IPS-NIHi11 (cell line): ENCODE measurements at places on chromosomes 7 and 10.
A peak's percentile ranks its signal among the peaks of the same experiment; 100 is the strongest.

DNA sequence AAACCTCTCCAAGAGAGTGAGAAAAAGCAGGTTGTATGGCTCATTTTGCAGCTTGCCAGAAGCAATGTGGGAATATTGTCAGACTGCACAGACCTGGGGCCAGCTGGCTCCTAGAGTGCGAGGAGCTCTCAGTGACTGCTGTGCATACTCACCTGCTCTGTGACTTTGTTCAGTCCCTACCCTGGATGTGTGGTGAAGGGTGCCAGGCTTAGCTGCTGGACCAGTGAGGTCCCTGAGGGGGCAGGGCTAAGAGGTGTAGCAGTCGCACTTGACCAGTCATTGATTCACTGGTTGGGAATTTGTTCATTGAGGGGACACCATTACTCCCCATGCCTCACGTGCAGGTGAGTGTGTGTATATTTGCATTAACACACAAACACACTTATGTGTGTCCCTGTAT lies 60.1 kb downstream of the IKZF1 start:
- DNase-seq, result no peak

GRCh38 chr7:26891400-26892350 lies 27.3 kb upstream of the SKAP2 start:
- DNase-seq, result no peak

DNA sequence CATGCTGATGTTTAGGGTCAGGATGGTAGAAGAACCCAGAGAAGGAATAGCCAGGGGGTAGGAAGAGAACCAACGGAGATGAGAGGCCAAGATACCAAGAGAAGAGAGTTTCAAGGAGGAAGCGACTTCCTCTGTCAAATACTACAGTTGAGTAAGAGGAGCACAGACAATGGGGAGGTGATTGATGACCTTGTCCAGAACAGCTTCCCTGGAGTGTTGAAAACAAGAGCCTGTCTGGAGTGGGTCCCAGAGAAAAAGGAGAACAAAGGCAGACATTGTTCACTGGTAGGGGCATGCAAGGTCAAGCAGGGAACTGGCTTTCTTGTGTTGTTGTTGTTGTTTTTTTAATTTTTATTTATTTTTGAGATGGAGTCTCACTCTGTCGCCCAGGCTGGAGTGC lies 9.6 kb upstream of the TRIM56 start:
- no peak for DNase-seq

- no peak for DNase-seq
Observed at GRCh38 chr10:28719789-28720436, 42.6 kb downstream of the BAMBI start.

GRCh38 chr7:108157606-108158335 lies 27.6 kb upstream of the LAMB4 start:
- DNase-seq, result no peak

DNA sequence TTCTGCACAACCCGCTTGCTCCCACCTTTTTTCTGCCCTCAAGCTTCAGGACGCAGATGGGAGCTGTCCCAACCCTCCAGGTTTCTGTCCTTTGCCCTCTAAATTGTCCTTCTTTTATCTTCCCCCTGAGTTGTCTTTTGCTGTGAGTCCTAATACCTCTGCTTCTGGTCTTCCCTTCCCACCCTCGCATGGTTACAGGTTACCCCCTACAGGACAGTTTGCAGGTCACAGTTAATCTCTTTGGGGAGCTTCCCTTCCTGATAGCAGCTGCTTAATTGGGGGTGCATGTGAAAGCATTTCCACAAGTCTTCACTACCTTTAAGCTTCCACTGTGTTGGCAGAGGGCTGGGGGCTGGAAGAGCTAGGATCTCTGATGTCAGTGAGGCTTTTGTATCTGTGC lies 121.5 kb upstream of the CXCL12 start:
- no peak for DNase-seq

- no peak for DNase-seq
Observed at GRCh38 chr7:45324683-45325237, 167.2 kb downstream of the RAMP3 start.

- DNase-seq, result no peak
Observed at GRCh38 chr7:4115442-4115841, 566.7 kb upstream of the FOXK1 start.

GRCh38 chr7:40611095-40611871 lies 476.5 kb downstream of the SUGCT start:
- no peak for DNase-seq

DNA sequence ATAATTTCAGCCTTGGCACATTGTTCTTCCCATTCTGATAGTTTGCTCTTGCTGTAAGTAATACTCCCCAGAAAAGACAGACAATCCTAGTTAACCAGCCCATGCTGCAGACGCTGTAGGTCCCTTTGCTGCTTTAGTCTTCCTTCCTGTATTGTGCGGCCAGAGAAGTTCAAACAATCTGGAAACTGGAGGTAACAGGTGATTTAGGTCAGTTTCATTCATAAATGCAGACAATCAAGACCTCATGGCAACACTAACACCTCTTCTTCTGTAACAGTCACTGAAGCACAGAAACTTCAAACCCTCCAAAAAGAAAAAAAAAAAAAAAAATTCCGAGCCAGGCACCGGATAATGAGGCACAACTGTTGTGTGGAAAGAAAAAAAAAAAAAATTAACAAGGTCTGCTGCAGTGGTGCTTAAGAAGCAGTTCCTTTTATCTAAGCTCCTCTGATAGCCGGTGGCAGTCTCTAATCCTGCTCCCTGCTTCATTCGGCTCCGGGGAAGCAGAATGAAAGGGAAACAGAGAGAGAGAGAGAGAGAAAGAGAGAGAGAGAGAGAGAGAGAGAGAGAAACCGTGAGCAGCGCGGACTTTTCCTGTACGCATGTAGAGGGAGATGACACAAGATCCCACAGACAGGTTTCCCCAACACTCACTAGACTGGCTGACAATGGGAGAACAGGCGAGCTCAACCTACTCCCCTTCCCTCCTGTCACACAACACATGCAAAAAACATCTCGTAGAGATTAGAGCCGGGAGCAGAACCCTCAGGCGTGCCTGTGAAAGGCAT lies at the start of gene SEMA3A:
SEMA3A (minus strand) TSS at position 306 of the 788 bp plus-strand sequence; CDS start at position 103, 203 bp downstream.
- peak; percentile 52 for DNase-seq

- no peak for DNase-seq
Observed at GRCh38 chr10:22617516-22617915, 96.9 kb downstream of the PIP4K2A start.

DNA sequence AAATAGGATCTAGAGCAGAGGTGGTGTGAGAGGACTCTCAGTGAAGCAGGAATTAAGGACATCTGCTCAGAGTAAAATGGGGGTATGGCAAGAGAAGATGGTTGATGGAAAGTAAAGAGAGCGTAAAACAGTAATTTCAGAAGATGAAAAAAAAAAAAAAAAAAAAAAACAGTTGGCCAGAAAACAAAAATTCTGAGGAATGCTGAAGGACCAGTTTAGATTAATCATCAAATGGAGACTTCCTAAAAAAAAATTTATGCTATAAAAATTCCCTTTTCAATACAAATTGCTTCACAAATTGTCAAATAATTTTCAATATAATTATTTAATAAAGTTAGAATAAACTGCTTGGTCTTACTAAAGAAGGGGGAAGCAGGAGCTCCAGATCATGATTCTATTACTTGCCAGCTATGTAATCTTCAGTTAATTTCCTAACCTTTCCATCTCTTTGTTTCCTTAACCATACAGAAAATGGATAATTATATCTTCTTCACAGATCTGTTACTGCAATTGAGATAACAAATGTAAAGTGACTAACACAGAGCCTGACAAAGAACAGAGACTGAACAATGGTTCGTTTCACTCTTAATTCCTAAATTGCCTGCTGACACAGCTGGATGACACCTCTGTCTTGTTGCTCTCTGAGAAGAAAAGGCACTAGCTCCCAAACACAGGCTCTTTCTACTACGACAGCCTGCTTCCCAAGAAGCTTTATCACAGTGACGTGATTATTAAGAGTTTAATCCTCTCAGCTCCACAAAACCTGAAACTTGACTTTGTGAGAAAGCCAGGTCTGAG lies 64.9 kb upstream of the GPR22 start:
- DNase-seq, result peak; percentile 23

DNA sequence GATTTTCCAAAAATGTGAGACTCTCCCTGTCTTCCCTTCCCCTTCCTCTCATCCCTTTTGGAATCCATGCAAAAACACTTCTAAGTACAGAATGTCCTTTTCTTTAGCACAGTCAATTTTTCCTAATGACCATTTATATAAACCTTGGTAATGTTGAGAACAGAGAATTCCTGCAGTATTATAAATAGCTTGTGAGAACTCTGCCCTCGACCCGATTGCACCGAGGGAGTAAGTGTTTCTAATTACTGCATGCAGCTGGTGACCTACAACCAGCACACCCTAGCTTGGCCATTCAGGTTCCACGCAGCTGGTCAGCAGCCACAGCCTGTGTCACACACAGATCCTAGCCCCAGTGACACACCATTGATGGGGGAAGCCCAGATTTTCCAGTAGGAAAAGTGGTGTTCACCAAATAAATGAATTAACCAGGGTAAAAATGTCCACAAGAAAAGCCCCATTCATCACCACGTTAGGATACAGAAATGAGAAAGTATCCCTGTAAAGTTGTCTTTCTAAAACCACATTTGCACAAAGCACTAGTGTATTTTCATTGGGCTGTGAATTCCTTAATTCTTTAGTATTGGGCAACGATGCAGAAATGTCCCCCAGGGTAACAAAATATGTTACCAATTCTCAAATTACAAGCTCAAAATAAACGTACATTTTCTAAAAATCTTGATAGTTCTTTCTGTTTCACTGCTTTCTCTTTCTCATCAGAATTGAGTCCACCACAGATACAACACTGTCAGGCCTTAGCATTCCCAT lies 499.0 kb upstream of the KLF6 start:
- no peak for DNase-seq

DNA sequence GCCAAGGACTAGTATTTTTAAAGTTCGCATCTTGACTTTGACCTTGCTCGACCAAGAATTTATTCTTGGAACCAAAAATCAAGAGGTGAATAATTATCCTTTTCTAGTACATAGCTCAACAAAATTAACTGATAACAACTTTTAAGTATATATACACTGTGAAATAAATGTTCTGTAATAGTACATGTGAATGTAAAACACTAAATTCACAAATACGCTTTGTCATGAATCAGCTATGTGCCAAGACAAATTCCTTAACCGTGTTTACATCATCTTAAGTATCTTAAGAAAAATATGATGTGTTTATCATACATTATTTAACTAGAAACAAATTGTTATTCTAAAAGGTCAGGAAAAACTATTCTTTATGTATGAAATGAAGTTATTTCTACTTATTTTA lies 83.3 kb downstream of the CUL2 start:
- no peak for DNase-seq

DNA sequence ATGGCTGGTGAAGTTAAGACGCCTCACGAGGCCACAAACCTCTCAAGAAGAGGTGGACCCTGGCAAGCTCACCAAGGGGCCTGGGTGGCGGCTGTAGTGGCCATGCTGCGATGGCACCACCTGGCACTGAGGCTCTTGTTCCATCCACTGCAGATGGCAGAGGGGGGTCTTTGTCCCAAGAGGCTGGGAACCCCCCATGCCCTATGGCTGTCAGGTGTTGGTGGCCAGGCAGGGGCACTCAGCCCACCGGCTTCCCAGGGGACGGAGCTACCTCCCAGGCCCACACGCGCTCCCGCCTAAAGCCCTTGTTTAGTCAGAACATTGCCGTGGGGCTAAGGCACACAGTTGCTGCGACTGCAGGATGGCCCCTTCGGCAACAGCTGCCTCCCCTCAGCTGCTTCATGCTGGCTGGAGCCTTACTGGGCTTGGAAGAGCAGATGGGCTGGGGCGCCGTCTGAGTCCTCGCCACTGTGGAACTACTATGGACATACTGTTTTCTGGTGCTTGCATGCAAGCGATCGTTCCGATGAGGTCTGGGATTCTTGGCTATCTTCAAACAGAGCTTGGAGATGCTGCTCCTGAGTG lies 46.8 kb downstream of the DPYSL4 start:
- no peak for DNase-seq

DNA sequence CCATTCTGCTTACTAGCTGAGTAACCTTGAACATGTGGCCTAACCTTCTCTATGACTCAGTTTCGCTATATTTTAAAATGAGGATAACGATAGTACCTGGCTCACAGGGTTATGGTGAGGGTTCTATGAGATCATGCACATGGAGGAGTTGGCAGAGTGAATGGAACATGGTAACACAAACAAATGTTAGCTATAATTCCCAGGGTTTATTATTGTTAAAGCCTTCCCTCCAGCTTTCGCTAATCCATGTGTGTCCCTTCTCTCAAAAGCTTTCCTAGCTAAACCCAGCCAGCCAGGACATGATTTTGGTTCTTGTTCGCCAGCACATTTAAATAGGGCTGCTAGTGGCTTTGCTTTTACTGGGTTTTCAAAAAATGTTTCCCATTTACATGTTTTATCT lies 361.0 kb upstream of the NFE2L3 start:
- no peak for DNase-seq

- no peak for DNase-seq
Observed at GRCh38 chr10:78588194-78588811, 480.5 kb upstream of the ZMIZ1 start.

DNA sequence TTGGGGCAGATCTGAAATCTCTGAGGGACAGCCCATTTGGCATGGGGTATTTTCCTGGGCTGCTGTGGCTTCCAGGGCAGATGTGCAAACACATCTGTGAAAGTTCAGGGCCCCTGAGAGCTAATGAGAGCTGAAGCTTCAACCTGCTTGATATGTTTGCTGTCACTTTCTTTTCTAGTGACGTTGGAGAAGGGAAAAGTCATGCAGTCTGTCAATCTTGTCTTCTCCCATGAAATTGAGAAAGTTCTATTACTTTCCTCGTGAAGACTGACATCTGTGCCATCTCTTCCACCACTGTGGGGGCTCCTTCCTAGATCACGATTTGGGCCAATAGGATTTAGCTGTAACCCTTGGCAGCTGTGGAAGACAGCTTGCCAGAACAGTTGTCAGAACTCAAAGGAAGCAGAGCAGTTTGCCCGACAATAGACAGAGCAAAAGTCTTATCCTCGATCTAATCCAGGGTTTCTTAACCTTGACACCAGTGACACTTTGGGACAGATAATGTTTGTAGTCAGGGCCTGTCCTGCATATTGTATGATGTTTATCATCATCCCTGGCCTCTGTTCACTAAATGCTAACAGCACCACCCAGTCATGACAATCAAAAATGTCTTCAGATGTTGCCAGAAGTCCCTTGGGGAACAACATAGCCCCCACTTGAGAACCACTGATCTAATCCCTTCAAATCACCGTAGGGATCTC lies 586.5 kb downstream of the LRMDA start:
- DNase-seq, result no peak

GRCh38 chr7:108196004-108196403 lies 65.8 kb upstream of the LAMB4 start:
- DNase-seq, result no peak

GRCh38 chr10:60376221-60377041 lies 13.2 kb downstream of the ANK3 start:
- DNase-seq, result no peak

DNA sequence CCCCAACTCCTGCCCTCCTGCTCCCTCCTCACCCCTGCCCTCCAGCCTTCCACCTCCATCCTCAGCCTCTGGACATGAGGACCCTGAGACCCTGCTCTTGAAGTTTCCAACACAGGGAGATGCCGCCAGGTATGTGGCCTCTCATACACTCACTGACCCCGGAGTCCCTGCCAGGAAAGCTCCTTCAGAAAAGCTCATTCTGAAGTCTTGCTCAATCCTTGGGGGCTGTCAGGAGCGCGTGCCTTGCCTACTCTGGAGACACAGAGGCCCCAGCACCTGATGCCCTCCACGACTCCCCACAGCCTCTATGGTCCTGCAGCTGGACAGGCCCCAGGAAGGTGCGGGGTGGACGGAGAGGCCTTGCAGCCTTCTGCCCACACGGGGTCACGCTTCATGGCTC lies 11.0 kb downstream of the NUDT1 start:
- no peak for DNase-seq
